ENCODE measurements at places on chromosomes 11 and 22.

- no peak for DNase-seq
Observed at GRCh38 chr22:17910561-17911311, 113.6 kb downstream of the MICAL3 start.

GRCh38 chr11:39037611-39038010 is 2421.8 kb downstream of the LRRC4C start:
- no peak for DNase-seq

DNA sequence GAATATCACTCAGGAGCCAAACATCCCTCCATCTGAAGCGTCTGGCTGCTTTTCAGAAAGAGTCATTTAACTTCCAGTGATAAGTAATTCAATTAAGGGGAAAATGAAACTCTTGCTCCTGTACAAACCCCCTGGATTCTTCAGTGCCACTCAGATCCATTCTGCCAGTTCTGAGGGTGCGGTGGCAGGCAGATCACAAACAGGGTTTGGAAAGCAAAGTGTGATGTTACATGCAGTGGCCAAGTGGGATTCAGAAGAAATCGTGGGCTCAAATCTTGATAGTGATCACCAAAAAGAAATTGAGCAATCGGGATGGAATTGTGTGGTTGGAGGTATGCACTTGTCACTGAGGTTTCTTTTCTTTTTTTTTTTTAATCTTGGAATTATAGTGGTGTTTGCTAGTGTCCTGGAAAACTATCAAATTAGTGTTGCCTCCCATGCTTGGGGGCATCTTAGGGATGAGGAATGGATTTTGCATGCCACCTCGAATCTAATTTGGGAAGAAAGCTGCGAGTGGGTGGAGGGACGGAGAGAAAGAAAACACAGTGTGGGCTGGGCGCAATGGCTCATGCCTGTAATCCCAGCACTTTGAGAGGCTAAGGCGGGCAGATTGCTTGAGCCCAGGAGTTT is 22.5 kb upstream of the RTL6 start:
- DNase-seq: no peak

- no peak for DNase-seq
Observed at GRCh38 chr11:30445056-30445455, 122.2 kb downstream of the ARL14EP start.

GRCh38 chr11:12118949-12119348 is 8.6 kb downstream of the MICAL2 start:
- no peak for DNase-seq

- no peak for DNase-seq
Observed at GRCh38 chr11:59765068-59765735, 10.0 kb downstream of the STX3 start.

- DNase-seq: no peak
Observed at GRCh38 chr11:3143136-3143880, 21.8 kb downstream of the OSBPL5 start.

GRCh38 chr11:14500181-14500651 is 605 bp upstream of the COPB1 start:
- peak; percentile 72 for DNase-seq

- DNase-seq: peak; percentile 75
Observed at GRCh38 chr22:40036591-40037225, 42.0 kb downstream of the FAM83F start.

DNA sequence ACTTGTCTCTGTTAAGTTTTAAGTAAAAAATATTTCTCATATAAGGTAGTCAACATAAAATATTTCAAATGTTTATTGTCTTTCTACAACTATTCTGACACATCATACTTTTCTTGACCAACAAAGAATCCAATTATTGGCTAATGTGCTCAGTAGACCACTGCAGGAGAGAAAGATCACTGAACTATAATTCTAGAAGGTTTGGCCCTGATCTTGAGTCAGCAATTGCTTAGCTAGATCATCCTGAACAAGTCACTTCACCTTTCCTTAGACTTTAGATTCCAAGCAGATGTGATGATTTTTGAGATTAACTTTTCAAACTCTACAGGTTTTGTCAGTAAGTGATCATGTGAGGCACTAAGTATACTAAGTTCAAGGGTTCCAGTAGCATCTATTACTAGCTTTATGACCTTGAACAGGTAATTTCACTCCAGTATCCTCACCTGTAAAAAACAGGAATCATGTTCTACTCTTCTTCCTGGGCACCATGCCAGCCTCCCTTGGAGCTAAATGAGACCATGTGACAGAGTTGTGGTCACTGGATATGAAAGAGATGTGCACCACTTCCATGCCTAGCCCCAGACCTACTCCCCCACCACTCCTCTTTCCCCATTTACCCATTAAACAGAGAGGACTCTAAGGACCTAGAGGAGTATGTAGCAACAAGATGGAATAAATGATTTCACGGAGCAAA is 17.3 kb downstream of the PGM2L1 start:
- DNase-seq: no peak

DNA sequence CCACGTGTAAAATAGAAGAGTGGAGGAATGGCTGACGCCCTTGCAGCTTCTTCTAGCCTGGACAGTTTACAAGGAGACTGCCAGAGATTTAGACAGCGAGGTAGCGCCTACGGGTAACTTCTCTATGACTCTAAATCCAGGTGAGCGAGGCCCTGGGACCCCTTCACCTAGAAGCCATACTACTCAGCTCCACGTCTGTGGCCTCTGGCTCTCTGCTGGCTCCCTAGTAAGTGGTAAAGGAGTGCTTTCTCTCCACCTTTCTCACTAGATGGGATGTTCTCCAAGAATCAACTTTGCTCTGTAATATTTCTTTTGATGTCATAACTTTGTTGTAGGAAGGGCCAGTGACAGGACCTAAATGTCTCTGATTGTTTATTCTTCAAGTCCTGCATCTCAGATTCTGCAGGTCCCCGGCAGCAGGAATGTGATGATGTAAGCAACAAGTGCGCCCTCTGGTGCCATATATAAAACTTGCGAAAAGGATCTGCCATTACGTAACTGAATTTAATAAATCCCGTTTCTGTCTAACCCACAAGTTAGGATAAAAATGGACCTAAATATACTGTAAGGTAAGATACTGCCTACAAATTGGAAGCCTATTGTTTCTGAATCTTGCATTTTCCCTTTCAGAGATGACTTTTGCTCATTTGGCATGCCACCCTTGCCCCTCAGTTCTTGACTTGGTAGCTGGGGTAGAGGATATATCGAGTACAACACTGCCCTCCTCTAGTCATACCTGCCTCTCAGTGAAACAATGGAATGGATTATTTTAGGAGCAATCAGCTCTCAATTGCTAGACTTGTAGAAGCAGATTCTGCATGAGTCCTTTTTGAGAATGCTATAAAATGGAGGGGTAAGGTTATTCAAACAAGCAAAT is 11.0 kb upstream of the PTPN5 start:
- peak; percentile 66 for DNase-seq

DNA sequence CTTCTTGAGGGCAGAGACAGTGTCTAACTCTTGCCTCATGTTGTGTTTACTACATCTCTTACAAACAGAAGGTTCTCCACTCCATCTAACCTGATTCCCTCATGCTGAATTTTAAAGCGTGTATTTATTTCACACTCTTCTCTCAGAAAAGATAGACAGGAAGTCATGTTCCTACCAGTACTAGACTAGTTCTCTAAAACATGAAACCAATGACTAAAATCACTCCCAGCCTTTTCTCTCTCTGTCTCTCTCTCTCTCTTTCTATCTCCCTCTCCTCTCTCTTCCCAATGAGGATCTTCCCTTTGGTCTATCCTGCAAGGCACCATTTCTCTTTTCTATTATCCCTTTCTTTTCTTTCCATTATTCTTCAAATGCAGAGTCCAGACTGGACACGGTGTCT is 391.9 kb upstream of the CADM1 start:
- no peak for DNase-seq

- DNase-seq: no peak
Observed at GRCh38 chr11:44029977-44030911, 17.5 kb upstream of the ACCSL start.

DNA sequence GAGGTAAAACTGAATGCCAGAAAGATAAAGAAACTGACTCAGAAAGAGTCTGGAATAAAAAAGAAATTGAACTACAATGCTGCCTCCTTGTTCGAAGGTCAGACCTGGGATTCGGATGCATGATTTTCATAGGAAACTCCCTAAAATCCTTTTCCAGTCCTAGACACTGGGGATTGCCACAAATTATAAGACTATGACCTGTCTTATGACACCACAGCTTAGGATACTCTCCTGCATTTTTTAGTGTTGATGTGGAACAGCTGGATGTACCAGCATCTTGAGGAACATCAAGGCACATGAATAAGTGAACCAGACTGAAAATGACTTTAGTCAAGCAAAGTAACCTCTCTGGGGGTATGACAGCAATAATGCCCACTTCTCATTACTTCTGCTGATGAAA is 9.0 kb downstream of the KIRREL3 start:
- no peak for DNase-seq

- DNase-seq: no peak
Observed at GRCh38 chr11:26144911-26145310, 187.0 kb upstream of the ANO3 start.

DNA sequence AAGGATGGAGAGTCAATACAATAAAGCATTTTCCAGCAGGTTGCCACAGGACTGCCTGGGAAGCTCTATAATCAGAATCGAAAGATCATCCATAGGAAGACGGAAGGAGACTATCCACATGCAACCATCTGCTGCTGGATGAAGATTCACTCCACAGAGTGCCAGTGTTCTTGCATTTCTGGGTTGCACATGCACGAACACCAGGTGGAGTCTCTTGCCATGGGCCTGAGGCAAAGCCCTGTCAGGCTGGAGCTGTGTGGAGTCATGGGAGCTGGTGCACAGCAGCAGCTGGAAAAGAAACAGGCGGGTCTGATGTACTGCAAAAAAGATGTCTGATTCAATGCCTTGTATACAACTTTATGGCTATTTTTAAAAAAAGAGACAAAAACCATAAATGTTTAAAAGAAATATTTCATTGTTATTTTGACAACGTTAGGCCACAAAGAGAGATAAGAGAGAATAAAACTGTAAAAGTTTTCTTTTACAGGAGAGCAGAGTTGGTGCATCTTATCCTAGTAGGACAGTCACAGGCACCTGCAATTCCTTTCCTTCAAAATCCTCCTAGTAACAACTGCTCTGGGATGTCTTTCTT is 12.9 kb upstream of the FAT3 start:
- DNase-seq: no peak

GRCh38 chr22:47299211-47299862 is 536.9 kb downstream of the TBC1D22A start:
- no peak for DNase-seq

GRCh38 chr22:39243439-39244135 is 1.2 kb downstream of the PDGFB start:
- no peak for DNase-seq

- DNase-seq: no peak
Observed at GRCh38 chr11:82384308-82384707, 349.4 kb downstream of the FAM181B start.

DNA sequence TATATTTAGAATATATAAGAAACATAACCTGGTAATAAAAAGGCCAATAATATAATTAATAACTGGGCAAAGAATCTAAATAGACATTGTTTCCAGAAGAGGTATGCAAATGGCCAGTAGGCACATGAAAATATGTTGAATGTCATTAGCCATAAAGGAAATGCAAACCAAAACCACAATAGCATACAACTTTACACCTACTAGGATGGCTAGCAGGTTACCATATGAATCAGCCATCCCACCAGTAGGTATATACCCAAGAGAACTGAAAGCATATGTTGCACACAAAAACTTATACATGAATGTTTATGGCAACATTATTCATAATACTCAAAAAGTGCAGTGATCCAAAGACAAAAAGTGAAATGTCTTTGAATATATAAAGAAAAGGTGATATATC is 2.7 kb upstream of the OR2D2 start:
- DNase-seq: no peak

DNA sequence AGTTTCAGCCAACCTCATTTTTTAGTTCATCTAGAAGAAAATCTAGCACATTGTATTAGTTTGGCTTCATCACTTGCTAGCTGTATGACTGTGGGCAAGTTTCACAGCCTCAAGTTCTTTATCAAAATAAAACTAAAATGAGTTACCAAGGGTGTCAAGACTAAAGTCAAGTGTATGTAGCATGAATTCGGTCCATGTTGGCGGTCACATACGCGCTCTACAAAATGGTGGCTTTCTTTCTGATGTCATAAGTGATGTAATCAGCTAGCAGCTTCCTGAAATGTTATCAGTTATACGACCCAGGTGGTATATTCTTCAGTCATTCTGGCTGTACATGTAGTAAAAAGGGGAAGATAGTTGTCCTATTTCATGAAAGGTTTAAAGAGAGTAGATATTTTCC is 50.5 kb downstream of the POLD3 start:
- no peak for DNase-seq

- DNase-seq: no peak
Observed at GRCh38 chr11:87976009-87976408, 199.2 kb downstream of the RAB38 start.

GRCh38 chr11:34349882-34350281 is 7.9 kb downstream of the ABTB2 start:
- no peak for DNase-seq

DNA sequence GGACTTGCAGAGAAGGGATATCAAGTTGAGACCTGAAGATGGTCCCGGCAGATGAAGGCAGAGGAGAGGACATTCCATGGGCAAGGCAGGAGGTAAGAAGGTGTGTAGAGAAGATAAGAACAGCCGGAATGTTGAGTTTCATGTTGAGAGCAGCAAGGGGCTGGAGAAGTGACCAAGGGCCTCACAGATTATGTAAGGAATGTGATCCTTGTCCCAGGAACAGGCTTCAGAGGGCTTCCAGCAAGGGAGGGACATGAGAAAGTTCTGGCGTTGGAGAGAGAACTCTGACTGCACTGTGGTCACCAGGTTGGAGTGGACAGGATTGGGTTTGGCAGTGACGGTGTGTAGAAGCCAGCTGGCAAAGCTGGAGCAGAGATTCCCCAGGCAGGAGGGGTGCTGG is 27.6 kb upstream of the PPFIA1 start:
- DNase-seq: no peak

DNA sequence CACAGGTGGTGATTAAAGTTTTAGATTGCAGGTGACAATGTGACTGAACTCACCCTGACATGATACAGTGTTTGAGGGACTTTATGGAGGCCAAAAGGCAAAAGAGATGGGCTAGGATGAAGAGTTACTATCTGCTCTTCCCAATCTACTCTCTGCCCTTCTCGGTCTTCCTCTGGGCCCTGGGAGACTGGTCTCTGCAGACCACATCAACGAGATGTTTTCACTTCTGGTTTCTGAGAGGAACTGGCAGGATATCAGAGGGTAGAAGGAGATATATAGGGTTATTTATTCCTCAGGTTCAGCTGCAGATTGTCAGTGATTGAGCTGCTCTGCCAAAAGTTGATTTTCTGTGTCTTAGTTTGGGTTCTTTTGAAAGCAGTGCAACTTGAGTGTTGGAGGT is 32.4 kb upstream of the CD44 start:
- no peak for DNase-seq

DNA sequence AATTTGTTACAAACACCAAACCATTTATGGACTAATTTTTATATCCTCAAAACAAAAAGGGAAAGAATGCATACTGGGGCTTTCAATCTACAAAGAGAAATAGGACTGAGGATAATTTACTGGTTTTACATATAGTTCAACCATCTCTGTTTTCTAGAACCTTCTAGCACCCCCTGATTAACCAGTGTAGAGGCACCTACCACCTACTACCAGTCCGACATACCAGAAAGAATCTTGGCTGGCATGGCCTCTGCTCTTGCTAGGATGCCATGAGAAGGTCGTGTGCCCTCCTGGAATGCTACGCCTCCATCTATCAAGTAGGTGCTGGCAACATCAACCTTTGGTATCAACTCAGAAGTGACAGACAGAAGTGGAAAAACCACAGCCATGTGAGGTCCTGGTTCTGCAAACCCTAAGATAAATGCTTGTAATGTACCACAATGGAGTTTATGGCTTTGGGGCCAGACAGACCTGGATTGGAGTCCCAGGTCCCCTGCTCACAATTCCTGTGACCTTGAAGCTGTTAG is 28.2 kb downstream of the MYH9 start:
- DNase-seq: no peak

GRCh38 chr11:61472868-61473267 is 35.7 kb upstream of the LRRC10B start:
- no peak for DNase-seq
